ENCODE measurements at places on chromosomes 2 and 18.

DNA sequence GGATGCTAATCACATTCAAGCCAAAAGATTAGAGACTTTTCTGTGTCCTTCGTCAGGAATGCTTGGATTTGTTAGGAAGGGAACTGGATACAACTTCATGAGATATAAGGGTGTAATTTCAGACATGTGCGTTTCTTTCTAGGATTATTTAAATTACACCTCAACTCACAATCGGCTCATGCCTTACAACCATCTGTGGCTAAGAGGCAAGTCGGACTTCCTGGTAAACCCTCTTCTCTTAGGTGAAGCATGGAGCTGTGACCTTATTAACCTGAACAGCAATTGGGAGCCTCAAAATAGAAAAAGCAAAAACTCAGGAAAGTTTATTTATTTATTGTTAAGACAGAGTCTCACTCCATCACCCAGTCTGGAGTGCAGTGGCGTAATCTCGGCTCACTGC is 61.8 kb downstream of the SEMA4F start:
- peak overlapping the region; percentile 70 for H3K4me3 ChIP-seq
- DNase-seq: no peak
- no peak overlapping the region for H3K27ac ChIP-seq
- peaks cover 8% of the 10 kb centered on the region for H3K4me1 ChIP-seq

- no peak for DNase-seq
- H3K27ac ChIP-seq: peak overlapping the region; percentile 71
- H3K36me3 ChIP-seq: no peaks in the 10 kb centered on the region
- H3K4me3 ChIP-seq: no peak overlapping the region
Measured at GRCh38 chr18:48734460-48734859, 195.6 kb downstream of the CTIF start.

DNA sequence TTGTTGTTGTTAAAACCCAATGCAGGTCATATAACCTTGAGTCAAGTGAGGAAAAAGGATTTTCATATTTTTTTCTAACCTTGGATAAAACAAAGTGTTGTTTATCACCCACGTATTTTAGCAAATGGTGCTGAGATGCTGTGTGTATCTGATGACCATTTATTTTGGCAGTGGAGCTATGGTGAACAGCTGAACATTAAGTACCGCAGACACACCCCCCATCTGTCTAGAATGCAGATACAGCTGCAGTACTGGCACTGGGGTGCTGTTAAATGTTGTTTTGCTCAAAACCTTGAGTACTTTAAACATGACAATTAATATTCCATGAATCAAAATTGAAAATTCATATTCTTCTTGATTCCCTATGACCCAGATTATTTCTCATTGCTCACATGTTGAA is 773.3 kb upstream of the SLC39A10 start:
- no peak overlapping the region for H3K27ac ChIP-seq
- H3K4me1 ChIP-seq: no peaks in the 10 kb centered on the region
- no peak overlapping the region for H3K4me3 ChIP-seq
- DNase-seq: no peak
- H3K36me3 ChIP-seq: no peaks in the 10 kb centered on the region

- H3K27ac ChIP-seq: peak overlapping the region; percentile 46
- no peaks in the 10 kb centered on the region for H3K36me3 ChIP-seq
- H3K4me1 ChIP-seq: peaks cover 11% of the 10 kb centered on the region
- DNase-seq: no peak
- H3K4me3 ChIP-seq: no peak overlapping the region
Measured at GRCh38 chr2:3487432-3487831, 31.9 kb downstream of the ADI1 start.

GRCh38 chr2:101524806-101525430 is 50.0 kb upstream of the RFX8 start:
- no peaks in the 10 kb centered on the region for H3K36me3 ChIP-seq
- no peak for DNase-seq
- H3K27me3 ChIP-seq: no peaks in the 10 kb centered on the region
- peaks cover 9% of the 10 kb centered on the region for H3K4me1 ChIP-seq
- no peak overlapping the region for H3K4me3 ChIP-seq

- no peak overlapping the region for H3K4me3 ChIP-seq
- no peak for DNase-seq
- H3K36me3 ChIP-seq: no peaks in the 10 kb centered on the region
- no peaks in the 10 kb centered on the region for H3K4me1 ChIP-seq
- H3K27me3 ChIP-seq: no peaks in the 10 kb centered on the region
Measured at GRCh38 chr18:71807586-71807985, 736.6 kb downstream of the CBLN2 start.

DNA sequence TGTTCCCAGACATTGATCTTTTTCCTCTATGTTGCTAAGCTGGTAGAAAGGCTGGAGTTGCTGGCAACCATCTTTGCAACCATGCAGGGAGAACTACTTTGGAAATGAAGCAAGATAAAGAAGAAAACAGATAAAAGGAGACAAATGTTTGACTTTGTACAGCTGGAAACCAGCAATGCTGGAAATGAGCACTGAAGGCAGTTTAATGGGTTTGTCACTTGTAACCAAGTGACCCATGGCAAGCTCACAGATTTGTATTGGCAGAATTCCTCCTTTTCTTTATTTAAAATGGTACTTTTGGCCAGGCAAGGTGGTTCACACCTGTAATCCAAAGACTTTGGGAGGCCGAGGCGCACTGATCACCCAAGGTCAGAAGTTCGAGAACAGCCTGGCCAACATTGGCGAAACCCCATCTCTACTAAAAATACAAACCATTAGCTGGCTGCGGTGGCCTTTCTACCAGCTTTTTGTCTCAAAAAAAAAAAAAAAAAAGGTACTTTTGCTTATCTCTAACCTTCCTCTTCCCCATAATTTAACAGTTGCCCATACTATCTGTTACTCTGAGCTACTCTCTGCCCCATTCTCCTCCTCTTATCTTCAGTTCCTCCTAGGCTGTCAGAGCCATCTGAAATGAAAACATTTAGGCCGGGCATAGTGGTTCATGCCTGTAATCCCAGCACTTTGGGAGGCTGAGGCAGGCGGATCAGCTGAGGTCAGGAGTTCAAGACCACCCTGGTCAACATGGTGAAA is 2.0 kb upstream of the BOLA3 start:
- H3K27me3 ChIP-seq: no peaks in the 10 kb centered on the region
- no peak for DNase-seq
- H3K4me3 ChIP-seq: no peak overlapping the region
- no peak overlapping the region for H3K27ac ChIP-seq

DNA sequence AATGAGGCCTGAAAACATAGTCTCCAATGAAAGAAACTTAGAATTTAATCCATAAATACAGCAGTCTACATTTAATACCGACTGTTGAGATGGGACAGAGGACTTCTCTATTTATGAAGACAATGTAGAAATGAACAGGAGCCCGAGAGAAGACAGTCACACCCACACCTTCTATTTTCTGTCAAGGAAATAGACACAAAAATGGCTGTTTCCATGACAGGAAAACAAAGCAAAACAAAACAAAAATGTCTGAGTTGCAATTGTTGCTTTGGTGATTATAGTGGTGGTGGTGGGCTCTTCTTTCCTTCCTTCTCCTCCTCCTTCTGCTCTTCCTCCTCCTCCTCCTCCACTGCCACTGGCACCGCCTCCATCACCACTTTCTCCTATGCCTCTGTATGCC is 72.3 kb upstream of the CCDC68 start:
- H3K4me1 ChIP-seq: no peaks in the 10 kb centered on the region
- DNase-seq: no peak
- H3K27ac ChIP-seq: no peak overlapping the region
- H3K36me3 ChIP-seq: no peaks in the 10 kb centered on the region
- H3K27me3 ChIP-seq: no peaks in the 10 kb centered on the region

- H3K36me3 ChIP-seq: no peaks in the 10 kb centered on the region
- H3K4me1 ChIP-seq: no peaks in the 10 kb centered on the region
- H3K27me3 ChIP-seq: peaks cover 7% of the 10 kb centered on the region
Measured at GRCh38 chr18:51150113-51150700, 47.3 kb downstream of the MEX3C start.

DNA sequence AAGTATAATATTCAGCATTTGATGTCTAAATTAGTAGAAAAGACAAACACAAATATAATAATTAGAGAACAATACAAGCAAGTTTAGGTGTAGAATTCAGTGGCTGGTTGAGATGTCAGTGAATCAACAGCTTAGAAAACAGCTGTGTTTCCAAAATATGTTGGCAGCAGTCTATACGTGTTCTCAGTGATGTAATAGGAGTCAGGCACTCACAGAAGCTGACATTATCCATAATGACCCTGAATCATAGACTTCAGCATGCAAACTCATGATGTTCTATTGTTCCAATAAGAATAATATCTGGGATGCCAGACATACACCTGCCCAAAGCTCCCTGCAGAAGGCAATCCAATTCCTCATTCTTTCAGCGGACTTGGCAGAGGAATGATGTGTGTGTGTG is 164.7 kb downstream of the SLC8A1 start:
- H3K4me1 ChIP-seq: peaks cover 78% of the 10 kb centered on the region
- peak overlapping the region; percentile 5 for H3K27ac ChIP-seq
- no peak overlapping the region for H3K4me3 ChIP-seq

DNA sequence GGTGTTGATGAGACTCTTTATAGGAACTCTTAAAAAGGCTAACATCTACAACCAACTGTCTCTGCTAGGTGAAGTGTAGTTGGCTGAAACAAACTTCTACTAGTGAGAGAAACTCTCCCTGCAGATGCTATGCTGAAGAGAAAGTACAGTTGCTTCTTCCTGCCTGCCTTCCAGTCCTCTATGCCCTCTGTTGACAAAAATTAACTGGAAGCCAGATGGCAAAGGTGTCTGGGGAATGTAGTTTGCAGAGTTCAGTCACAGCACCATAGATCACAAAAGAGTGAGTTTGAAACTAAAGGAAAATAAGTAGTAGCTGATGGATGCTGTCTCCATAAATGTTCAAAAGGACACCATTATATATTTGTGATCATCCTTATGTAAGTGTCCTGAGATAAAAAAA is 958.8 kb upstream of the NRXN1 start:
- no peaks in the 10 kb centered on the region for H3K36me3 ChIP-seq
- peaks cover 11% of the 10 kb centered on the region for H3K4me1 ChIP-seq
- no peak overlapping the region for H3K4me3 ChIP-seq
- no peak for DNase-seq
- no peaks in the 10 kb centered on the region for H3K27me3 ChIP-seq

DNA sequence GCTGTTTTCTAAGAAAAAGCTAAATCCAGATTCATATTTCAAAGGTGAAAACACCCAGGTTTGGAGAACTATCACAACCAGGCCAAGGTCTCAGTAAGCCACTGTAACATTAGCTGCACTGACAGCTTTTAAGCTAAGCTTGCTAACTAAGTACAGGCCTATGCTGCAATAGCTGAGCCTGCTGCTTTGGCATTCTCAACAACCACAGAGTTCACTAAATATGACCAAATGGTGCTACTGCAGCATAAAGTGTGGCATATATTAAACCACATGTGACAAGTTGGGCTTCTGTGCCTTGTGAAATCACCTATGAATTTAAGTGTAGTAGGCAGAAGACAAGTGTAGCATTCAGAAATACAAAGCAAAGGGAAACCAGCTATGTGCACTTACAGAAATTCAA is 206.7 kb downstream of the TCF4 start:
- no peaks in the 10 kb centered on the region for H3K27me3 ChIP-seq
- no peaks in the 10 kb centered on the region for H3K36me3 ChIP-seq
- no peak overlapping the region for H3K27ac ChIP-seq
- H3K4me3 ChIP-seq: no peak overlapping the region
- no peak for DNase-seq

- peaks cover 20% of the 10 kb centered on the region for H3K27me3 ChIP-seq
- H3K27ac ChIP-seq: no peak overlapping the region
- no peak overlapping the region for H3K4me3 ChIP-seq
Measured at GRCh38 chr2:6576302-6576701, 289.4 kb downstream of the CMPK2 start.

DNA sequence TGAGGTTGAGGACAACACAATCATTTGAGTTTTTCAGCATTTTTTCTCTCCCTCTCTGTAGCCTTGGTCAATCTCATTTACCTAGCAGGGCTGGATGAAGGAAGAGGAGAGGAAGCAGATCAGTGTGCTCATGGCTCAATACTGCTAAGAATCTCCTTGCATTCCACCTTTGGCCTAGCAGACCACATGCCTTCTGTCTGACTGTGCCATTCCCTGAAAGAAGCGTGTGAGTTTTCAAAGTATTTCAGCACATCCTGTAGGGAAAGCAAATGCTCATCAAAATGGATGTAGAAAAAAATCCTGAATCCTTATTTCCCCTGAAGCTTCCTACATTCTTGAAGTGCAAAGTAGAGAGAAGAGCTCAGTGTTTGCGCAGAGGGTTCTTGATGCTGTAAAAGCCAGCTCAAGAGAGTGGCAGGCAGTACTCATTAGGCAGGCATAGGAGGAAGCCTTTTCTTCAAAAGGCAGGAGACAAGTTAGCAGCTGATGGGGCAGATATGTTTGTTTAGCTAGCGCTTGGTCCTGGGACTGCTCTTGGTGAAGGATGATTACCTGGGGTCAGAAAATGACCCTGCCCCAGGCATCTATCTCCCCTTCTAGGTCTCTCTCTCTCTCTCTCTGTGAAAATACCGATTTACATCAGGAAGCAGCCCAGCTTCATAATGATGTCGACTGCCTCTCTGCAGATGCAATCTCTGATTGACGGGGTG is 14.4 kb upstream of the PIK3C3 start:
- H3K4me3 ChIP-seq: no peak overlapping the region
- H3K36me3 ChIP-seq: no peaks in the 10 kb centered on the region
- DNase-seq: no peak
- peaks cover 25% of the 10 kb centered on the region for H3K27me3 ChIP-seq

- no peak overlapping the region for H3K4me3 ChIP-seq
- DNase-seq: no peak
- no peaks in the 10 kb centered on the region for H3K36me3 ChIP-seq
- no peaks in the 10 kb centered on the region for H3K4me1 ChIP-seq
Measured at GRCh38 chr18:38576349-38576748, 1010.8 kb upstream of the CELF4 start.

DNA sequence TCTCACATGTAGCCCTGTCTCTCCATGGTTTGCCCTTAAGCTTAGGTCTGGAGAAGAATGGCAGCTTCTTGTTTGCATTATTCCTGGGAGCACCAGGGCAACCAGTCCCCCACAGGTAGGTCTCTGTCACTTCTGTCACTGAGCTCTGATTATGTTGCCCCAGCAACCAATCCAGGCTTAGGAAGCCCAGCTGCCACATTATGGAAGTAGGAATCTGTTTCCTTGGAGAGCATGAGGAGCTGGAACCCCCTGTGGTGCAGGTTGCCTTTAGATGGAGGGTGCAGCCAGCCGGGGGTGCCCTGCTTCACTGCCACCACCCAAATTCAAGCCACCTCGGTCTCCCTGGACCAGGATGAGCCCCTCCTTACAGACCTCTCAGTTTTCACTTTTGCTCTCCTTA is 4.8 kb downstream of the RESP18 start:
- no peaks in the 10 kb centered on the region for H3K4me1 ChIP-seq
- H3K27me3 ChIP-seq: peaks cover 100% of the 10 kb centered on the region
- H3K36me3 ChIP-seq: no peaks in the 10 kb centered on the region
- no peak for DNase-seq
- no peak overlapping the region for H3K4me3 ChIP-seq

- H3K4me3 ChIP-seq: no peak overlapping the region
- no peak for DNase-seq
- H3K27me3 ChIP-seq: no peaks in the 10 kb centered on the region
- H3K27ac ChIP-seq: no peak overlapping the region
Measured at GRCh38 chr18:35747894-35748472, 166.4 kb downstream of the GALNT1 start.

GRCh38 chr2:235666213-235666781 is 172.5 kb downstream of the AGAP1 start:
- DNase-seq: no peak
- H3K36me3 ChIP-seq: no peaks in the 10 kb centered on the region
- peaks cover 14% of the 10 kb centered on the region for H3K27me3 ChIP-seq
- H3K27ac ChIP-seq: no peak overlapping the region
- peak overlapping the region; percentile 56 for H3K4me3 ChIP-seq

- H3K36me3 ChIP-seq: peaks cover 4% of the 10 kb centered on the region
- no peaks in the 10 kb centered on the region for H3K4me1 ChIP-seq
- H3K27me3 ChIP-seq: no peaks in the 10 kb centered on the region
Measured at GRCh38 chr2:164655336-164655735, 34.1 kb upstream of the GRB14 start.
